Cerebellar cortex (tissue), 1 donor: ENCODE measurements at places on chromosomes 1 and 21.

DNA sequence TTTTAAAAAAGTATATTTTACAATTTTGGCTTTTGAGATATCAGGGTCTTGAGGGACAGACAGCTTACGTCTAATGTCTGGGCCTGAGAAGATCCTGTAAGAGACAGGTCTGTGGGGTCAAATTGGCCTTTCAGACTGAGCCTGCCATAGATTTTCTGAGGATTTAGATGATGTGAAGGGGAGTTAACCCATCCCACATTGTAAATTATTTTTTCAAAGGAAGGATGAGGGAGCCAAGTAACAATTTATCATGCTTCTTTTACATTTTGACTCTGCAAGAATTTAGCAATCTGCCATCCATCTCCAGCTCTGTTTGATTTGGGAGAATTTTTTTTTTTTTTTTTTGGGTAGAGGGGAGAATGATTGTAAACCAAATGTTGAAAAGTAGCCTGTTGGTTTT, 160.9 kb downstream of the ROR1 start:
- no peak for DNase-seq

- DNase-seq: no peak
Measured at GRCh38 chr21:41381731-41382130, 19.9 kb downstream of the MX2 start.

DNA sequence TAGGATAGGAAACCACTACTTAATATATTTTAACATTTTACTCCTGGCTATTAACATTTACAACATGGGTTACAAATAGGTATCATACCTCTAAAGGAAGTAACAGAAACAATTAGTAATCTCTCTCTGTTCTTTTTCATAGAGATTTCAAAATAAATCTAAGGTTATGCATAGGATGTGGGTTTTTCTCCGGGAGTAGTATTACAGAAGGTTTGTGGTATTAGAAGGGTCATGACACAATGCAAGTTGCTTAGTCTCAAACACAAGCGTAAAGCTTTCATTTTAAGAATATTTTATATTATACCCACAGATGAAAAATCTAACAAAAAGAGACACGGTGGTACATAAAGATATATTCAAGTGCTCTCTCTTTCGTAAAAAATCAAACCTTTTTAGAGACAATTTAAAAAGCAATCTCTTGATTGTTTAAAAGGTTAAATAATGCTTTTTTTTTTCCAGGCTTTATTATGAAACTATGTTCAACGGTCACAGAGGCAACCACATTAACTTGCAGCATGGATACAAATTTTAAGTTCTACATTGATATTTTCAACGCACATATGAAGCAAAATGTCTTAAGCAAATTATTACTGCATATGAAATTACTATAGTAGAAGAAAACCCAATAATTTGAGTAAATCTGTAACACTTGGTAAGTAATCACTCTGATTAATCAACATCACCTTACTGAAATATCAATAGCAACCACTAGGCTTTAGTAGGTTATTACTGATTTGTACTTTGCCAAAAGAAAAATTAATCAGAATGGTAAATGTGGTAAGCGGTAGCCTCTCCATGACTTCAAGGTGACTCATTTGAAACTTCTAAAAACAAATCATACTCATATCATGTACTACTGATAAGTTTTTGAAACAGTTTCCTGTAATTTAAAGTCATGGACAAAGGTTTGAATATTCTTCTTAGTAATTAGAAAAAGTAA, 97.4 kb upstream of the GFI1 start:
- no peak for DNase-seq

DNA sequence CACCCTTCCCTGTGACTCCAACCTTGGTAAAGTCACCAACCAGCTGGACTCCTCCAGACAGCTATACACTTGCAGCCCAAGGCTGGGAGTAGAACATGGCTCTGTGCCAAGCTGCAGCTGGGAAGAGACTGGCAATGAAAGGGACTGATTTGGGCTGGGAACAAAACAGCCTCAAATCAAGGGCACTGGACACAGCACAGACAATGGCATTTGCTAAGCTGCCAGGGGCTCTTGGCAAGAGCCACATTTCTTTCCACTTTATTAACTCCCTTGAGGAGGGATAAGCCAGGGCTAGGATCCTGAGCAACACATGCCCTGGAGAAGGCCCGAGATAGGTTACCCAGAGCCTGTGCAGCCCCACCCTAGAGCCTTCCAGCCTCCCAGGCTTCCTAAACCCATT, 12.0 kb downstream of the SYT11 start:
- peak; percentile 95 for DNase-seq

GRCh38 chr21:25537174-25537573, 70.1 kb downstream of the MRPL39 start:
- no peak for DNase-seq

DNA sequence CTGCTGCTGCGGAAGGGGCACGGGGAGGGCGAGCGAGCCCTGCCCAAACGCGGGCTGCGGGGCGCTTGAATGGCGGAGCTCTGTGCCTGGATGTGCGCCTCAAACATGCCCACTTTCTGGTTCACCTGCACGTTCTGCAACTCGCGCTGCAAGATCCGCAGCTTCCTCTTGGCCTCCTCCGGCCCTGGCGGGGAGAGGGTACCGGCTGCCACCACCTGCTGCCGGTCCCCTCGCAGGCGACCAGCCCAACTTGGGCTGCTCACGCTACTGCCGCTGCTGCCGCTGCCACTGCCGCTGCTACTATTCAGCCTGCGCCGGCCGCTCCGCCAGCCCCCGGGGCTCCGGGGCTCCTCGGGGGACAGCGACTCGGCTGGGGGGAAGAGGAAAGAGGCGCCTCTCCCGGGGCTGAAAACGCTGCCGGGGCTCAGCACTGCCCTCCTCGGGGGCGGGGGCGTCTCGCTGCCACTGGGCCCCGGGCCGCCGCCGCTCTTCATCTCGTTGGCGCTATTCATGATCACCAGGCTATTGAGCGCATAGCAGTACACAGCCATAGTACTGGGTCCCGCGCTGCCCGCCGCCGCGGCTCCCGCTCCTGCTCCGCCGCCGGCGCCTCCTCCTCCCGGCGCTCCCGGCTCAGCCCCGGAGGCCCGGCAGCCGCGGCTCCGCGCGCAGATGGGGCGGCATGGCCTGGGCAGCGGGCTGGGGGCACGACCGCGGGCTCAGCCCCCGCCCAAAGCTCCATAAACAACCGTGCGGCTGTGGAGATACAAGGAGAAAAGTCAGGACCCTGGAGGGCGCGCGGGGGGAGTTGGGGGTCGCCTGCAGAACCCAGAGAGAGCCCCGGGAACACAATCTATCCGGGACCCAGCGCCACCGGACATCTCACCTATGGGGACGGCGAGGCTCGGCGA, 1.9 kb downstream of the ITPKB start:
- DNase-seq: peak; percentile 61
